Right forelimb (tissue), 1 donor: ENCODE measurements at places on chromosomes 12 and 14.
A peak's percentile ranks its signal among the peaks of the same experiment; 100 is the strongest.

DNA sequence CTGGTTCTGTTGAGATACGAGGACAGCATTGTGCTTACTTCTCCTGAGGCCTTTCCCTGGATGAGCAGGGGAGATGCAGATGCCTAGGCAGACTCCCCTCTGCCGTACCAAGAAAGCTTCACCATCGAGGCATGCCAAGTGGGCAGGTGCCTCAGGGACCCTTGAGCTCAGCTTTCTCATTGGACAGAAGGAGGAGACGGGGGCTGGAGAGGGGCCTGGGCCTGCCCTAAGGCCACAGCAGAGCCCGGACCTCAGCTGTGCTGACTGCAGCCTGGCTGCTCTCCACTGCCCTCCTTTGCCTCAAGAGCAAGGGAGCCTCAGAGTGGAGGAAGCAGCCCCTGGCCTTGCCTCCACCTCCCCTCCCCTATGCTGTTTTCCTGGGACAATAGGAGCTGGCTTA lies 23.4 kb downstream of the SERPINA1 start:
- DNase-seq: no peak

DNA sequence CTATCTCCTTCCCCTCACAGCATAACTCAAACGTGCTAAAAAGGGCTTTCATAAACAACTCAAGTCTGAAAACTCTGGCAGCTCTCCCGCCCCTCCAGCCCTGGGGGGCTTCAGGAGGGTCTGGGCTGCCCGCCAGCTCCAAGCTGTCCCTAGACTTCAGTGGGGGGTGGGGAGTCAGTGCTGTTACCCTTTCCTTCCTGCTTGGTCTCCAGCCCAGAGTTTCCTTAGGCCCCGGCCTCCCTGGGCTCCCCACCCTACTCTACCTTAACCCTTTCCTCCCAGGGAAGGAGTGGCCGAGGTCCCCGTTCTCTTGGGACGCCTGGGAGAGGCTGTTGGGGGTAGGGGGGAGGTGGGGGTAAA lies 530 bp upstream of the NYNRIN start:
- DNase-seq: peak; percentile 79

DNA sequence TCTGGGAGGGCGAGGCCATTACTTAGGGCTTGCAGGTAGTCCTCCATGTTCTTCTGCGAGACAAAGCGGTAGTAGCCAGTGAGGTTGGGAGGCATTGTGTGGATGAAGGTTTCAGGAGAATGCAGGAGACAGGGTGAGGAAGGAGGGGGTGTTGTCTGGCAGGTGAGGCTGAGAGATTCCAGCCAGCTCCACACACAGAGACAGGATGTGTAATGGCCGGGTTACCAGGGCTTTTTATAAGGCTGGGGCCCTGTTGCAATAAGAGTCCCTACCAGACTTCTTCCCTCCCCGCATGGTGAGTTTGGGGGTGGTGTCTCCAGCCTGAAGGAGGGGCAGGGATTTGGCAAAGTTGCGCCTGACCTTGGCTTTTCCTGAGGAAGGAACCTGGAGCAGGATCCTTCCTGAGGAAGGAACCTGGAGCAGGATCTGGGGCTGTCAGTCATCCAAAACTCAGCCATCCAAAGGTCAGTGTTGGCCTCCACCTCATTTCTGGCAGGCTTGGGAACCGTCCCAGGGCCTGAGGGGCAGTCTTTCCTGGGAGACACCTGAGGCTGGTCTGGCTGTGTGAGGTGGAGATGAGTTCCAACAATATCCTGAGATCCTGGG lies at the start of gene RBP5:
Gene RBP5, minus strand, starts transcription at position 209 of the 606 bp plus-strand sequence. Its CDS starts 114 bp downstream, at position 95.
- DNase-seq: no peak

GRCh38 chr14:66476964-66477363 lies 9.2 kb upstream of the CCDC196 start:
- DNase-seq: no peak

- no peak for DNase-seq
Observed at GRCh38 chr12:130873106-130873795, 1.4 kb downstream of the RAN start.

GRCh38 chr12:95390192-95390591 lies 83.8 kb upstream of the METAP2 start:
- DNase-seq: no peak

GRCh38 chr14:79118291-79118690 lies 948.1 kb downstream of the NRXN3 start:
- DNase-seq: no peak

GRCh38 chr12:6382982-6383381 lies 980 bp upstream of the LTBR start:
- no peak for DNase-seq

- DNase-seq: no peak
Observed at GRCh38 chr12:112738531-112738930, 53.0 kb upstream of the RPH3A start.

DNA sequence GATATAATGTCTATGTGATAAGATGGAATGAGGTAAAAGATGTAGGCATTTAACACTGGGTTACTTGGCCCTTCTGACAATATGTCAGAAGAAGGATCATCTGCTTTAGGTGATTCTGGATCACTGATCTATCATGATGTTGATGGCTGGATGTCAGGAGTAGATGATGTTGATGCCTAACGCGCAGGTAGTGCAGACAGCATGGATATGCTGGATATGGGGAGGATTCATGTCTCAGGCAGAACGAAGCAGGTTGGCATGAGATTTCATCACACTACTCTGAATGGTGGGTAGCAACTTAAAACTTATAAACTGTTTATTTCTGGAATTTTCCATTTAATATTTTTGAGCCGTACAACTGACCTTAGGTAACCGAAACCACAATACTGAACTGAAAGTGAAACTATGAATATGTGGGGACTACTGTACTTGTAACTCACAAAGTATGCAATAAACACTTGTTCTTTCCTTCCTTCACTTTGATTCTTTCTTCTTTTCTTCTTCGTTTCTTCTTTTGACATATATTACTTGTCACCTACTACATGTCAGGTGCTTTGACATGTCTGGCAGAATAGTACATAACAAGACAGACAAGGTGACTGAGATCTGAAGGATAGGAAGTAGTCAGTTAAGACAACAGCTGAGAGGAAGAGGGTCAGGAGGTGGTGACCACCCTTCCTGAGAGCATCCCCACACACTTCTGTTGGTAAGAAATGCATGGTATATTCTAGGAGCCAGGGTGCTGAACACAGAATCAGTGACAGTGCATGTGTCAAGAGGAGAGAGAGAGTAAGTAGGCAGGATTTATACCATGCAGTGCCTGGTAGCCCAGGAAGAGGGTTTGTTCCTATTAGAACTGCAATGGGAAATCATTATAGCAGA lies 238.8 kb downstream of the PPFIA2 start:
- no peak for DNase-seq

GRCh38 chr12:125050868-125051267 lies 14.4 kb upstream of the AACS start:
- DNase-seq: no peak

- no peak for DNase-seq
Observed at GRCh38 chr14:89000007-89000942, 175.8 kb downstream of the TTC8 start.

GRCh38 chr14:75833326-75834020 lies 148.3 kb downstream of the TGFB3 start:
- DNase-seq: no peak

DNA sequence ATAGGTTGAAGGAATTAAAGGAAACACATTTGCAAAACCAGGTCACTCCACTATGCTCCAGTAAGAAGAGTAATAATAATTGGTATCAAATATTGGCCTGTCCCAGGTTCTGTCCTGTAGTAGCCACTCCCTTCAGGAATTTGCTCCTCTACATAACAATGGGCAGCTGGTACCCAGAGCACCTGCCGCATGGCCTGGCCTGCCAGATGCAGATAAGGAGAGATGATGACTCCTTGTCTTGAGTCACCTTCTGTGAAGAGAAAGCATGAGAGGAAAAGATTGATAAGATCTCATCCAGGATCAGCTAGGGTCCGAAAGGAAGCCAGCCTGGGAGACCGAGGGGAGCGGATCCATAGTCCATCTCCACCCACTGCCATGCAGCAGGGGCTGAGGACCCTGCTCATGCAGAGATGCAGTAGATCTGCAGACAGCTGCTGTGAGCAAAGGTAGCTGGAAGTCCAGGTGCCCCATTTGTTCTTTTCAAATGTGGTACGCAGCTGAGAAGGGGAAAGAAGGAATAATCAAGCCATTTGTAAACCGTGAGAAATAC lies 24.3 kb downstream of the VCPKMT start:
- DNase-seq: no peak

- DNase-seq: no peak
Observed at GRCh38 chr14:60204843-60205774, 39.9 kb upstream of the DHRS7 start.

- DNase-seq: no peak
Observed at GRCh38 chr12:6093764-6094163, 30.7 kb downstream of the VWF start.
